ENCODE measurements at places on chromosomes 11 and 22.
A peak's percentile ranks its signal among the peaks of the same experiment; 100 is the strongest.

GRCh38 chr11:80822308-80822707 is 1381.5 kb upstream of the TENM4 start:
- DNase-seq = no peak

DNA sequence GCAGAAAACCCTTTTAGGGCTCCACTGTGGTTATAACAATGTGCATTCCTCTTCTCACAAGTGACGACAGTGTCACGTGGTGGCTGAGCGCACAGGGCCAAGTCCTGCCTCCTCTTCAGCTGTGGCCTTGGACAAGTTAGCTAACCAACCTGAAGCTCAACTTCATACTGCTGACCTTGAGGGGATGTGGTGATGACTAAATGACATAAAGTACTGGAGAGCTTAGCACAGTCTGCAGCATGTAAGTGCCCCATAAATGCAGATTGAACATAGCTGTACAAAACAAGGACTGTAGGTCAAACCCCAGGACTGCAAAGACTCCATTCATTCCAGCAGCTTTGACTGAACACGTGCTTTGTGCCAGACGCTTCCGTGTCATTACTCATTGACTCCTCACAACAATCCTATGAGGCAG is 20.1 kb upstream of the MRGPRX2 start:
- peak; percentile 28 for DNase-seq

- no peak for DNase-seq
These were observed 25.4 kb downstream of the MS4A10 start for GRCh38 chr11:60810569-60810968.

GRCh38 chr11:59138643-59139042 is 4.0 kb upstream of the FAM111A start:
- DNase-seq = no peak
